Stimulated activated naive CD4-positive, alpha-beta T cell (primary cell): ENCODE measurements at places on chromosomes 4 and X.

GRCh38 chr4:105112274-105112673 is 34.4 kb upstream of the TET2 start:
- DNase-seq = no peak

DNA sequence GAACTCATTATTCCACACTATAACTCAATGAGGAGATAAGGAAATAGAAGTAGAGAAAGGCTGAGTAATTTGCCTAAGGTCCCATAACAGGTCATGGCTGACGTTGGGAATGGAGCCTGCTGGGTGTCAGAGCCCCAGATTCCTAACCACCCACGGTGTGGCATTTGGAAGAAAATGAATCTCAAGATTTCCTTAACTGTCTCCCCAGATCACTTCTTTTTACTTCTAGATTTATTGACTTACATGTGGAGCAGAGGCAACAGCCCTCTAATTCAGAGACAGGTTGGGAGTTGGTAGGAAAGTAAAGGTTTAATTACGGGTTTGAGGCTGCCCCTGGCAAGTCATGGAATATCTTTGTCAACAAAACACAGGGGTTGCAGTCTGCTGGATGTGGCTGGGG is 134.0 kb downstream of the ARHGAP10 start:
- DNase-seq = no peak

DNA sequence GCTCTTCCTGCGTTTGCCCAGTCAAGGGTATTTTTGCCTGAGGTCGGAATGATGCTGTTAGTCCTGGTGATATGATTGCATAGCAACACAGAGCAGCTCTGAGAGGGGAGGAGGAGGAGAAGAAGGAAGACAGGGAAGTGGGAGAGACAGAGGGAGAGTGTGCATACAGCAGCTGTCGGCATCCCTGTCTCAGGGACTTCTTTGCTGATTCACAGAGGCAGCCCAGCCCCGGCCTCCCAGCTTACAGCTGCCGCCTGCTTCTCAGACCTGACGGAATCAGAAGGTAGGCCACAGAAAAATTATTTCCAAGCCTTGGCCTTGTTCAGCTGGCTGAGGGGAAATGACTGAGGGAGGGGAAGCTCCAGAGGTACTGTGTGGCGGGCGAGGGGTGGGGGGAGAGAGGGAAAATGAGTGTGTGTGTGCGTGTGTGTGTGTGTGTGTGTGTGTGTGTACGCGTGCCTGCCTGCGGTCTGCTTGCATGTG is 319 bp downstream of the DRP2 start:
- DNase-seq = no peak

DNA sequence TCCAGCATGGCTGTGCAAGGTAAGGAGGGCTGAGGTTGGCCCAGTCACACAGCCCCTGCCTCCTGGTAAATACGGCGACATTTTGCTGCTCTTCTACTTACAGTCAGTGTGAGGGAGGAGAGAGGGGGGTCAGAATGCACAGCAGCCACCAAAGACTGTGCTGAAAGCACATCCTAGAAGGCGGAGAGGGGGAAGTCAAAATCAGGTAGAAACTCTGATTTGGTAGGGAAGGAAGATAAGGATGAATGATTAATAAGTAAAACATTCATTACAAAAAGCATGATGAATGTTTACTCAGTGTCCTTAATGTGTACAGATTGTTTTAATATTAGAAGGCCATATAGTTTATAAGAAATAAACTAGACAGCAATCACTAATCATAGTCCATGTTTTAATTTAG is 57.5 kb downstream of the ADD1 start:
- DNase-seq = no peak

GRCh38 chr4:147678796-147679549 is 5.0 kb downstream of the PRMT9 start:
- DNase-seq = no peak

DNA sequence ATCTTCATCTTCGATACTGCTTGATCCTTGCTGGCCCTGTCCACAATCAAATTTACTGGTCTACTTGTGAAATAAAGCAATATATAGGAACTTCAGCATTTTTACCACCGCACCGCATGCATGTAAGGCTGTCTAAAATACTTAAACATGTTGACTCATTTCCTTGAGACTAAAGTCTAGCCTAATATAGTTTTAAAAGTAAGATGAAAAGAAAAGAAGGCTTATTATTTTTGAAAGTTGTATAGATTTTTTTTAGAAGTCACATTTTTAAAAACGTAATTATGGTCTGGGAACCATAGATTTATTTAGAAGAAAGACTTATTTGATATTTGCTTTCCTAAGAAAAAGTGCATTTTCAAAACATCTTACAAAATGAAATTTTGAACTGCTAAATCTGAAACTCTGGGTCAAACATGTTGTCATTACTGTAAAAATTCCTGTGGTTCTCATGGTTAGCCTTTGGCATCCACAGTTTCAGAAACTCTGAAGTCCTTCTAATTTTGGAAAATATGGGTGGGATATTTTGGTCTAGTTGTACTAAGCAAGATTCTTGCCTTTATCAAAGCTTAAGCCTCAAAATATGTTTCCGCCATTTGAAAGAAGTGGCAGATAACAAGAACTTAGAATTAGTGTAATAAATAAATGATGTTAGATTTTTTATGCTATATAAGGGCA is 423.5 kb upstream of the CTSO start:
- DNase-seq = no peak

DNA sequence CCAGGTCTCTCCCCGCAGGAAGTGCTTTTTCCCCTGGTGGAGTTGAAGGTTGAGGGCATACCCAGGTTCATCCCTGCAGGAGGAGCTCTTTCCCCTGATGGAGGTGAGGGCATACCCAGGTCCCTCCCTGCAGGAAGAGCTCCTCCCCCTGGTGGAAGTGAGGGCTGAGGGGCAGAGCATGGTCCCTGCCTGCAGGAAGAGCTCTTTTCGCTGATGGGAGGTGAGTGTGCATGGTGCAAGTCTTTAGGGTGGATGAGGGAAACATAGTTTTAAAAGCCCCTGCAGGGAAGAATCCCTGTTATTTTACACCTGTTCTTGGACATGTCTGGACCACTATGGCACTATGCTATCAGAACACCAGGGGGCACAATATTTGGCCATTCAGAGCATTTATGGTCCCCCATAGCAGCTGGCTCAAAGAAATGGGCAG is 43.7 kb upstream of the PUDP start:
- DNase-seq = no peak

GRCh38 chr4:128917781-128918180 is 108.3 kb downstream of the JADE1 start:
- DNase-seq = no peak
